NT2/D1 (cell line): ENCODE measurements at places on chromosomes 4 and X.

DNA sequence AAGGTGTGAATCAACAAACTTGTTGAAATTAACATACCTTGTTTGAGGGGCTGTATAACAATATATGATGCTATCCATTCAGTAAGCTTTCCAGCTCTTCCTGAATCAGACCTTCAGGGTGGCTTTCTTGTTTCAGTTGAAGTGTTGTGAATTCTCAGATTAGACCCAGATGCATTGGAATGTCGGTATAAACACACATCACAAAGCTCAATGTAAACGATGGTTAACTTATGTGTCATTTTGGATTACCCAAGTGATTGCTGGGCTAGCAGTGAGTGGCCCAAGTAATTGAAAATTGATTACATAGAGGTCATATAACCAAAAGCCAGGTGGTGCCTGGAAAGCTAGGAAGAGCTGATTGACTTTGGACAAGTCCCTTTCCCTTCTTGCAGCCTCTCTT is 115.0 kb downstream of the SHROOM4 start:
- no peak for DNase-seq

DNA sequence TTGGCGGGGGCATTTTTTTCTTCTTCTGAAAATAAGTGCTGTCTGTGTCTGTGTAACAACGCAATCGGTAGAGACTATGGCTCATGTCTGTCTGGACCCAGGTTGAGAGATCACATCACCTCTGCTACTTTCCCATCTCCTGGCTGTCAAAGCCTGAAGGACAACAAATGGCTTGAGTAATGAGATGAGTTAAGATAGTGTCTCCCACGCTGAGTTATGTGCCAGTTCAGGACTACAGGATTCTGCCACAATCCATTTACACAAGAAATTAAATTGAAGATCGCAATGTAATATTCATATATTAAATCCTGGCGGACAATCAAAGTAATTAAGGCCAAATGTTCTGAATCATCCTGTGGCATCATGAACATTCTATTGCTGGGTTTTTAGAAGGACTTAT is 16.5 kb upstream of the ARHGAP36 start:
- no peak for DNase-seq

GRCh38 chr4:131388277-131388676 is 1760.8 kb upstream of the PCDH10 start:
- no peak for DNase-seq

- no peak for DNase-seq
Observed at GRCh38 chrX:37599729-37600128, 28.3 kb downstream of the LANCL3 start.

- DNase-seq: no peak
Observed at GRCh38 chr4:121728066-121728465, 31.3 kb upstream of the ANXA5 start.

- no peak for DNase-seq
Observed at GRCh38 chrX:18927558-18927957, 56.4 kb downstream of the PHKA2 start.

DNA sequence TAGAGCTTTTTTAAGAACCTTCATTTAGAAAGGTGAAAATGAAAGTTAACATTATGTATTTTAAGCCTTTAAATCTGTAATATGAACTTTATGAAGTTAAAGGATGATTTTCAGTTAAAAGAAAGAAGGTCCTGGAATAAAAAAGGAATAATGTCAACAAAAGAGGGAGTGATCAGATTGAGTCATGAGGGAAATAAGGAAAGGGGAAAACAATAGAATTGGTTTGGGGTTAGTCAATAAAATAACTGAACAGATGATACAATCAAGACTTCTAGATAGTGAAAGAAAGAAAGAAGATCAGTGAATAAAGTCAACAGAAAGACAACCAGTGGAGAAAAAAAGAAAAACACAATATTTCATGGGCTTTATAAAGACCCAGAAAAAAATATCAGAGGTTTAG is 291.6 kb upstream of the ARSJ start:
- DNase-seq: no peak

- no peak for DNase-seq
Observed at GRCh38 chrX:70398899-70399298, 24.2 kb upstream of the GDPD2 start.

DNA sequence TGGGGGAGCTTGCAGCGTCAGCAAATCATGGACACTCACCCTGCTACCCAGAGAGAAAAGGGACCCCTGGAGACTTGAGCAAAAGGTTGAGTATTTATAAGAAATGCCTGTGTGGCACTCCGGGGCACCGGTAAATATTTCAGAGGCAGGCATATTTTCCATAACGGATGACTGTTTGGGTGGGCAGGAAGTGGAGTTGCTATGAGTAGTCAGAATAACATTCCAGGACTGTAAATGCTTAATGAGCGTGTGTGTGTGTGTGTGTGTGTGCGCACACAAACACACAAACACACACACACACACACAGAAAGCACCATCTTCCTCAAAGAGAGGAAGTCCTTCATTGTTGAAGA is 74.6 kb downstream of the MXRA5 start:
- no peak for DNase-seq

GRCh38 chr4:140353786-140354185 is 19.7 kb upstream of the SCOC start:
- DNase-seq: no peak

DNA sequence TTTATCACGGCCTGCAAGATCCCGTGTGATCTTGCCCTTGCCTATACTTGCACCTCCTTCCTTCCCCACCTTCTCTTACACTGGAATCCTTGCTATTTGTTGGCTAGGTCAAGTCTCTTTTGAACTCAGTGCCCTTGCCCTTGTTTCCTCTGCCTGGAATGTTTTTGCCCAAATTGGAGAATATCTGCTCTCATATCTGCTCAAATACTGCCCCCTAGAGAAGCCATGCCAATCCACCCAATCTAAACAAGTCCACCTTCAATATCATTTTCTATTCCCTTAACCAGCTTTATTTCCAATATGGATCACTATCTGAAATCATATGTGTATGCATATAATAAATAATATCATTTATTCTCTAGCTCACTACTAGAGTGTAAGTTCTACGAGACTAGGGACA is 1044.2 kb upstream of the FTHL17 start:
- no peak for DNase-seq

GRCh38 chr4:106766519-106766918 is 269.6 kb downstream of the DKK2 start:
- no peak for DNase-seq

DNA sequence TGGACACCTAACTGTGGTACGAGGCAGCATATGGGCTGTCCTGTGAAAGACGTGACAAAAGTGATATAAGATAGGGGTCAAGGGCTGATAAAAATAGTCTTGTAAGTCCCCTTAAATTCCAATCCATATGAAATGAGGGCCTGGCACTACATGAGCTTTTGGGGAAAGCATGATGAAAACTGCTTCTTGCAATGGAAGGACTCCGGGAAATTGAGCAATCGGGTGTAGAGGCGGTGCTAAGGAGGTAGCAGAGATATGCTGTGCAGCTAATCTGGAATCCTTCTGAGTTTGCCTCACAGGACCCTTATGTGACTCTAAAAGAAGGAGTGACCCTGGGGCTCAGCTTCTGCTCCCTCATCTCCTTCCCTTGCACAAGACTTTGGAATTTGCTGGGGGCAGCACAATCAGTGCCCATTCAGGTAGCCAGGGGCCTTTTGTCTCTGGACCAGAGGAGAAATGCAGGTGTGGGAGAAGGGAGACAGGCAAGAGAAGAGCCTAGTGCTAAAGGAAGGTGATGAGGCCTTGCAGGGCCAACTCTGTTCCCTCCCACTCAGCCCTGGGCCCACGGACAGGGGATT is 12.8 kb downstream of the CLDN2 start:
- DNase-seq: no peak

DNA sequence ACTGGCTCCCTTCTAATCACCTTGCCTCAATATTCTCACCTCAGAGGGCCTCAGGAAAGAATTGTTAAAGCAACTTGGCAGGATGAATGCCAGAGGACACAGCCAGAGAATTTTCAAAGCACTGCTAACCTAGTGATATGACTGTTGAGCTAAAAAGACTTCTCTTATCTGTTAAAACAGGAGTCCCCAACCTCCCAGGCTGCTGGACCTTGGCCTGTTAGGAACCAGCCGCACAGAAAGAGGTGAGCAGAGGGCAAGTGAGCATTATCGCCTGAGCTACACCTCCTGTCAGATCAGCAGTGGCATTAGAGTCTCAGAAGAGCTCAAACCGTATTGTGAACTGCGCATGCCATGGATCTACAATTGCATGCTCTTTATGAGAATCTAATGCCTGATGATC is 1.7 kb upstream of the KCNE5 start:
- DNase-seq: no peak

DNA sequence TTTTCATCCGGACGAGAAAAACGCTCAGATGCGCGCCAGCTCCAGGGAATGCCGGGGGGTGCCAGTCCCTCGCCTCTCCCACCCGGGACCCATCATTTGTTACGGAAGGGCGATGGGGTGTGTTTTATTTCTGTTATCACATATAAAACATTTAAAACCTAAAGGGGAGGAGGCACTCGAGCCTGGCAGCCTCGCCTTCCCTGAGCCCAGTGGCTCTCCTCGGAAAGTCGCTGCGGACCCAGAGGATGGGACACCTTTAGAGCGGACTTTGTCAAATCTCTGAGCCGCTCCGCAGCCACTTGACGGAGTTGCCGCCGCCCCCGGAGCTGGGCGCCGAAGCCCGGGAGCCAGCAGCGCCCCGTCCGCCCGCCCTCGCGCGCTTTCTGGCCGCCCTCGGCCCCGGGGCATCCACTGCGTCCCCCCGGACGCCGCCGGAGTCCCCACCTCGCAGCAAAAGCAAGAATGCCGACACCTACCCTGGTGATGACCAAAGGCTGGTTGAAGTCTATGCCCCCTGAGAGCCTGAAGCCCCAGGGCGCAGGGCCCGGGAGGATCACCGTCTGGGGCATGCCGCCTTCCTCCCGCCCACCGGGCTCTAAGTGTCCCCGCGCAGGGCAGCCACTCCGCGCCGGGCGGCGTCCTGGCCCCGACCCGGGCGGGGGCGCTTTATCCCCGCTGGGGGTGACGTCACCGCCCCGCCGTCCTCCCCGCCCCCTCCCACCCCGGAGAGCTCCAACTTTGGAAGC is at the start of gene PDLIM3:
Gene PDLIM3 (minus strand): TSS at position 642 of the 746 bp plus-strand sequence. CDS start 73 bp downstream, at position 569.
- peak; percentile 5 for DNase-seq

DNA sequence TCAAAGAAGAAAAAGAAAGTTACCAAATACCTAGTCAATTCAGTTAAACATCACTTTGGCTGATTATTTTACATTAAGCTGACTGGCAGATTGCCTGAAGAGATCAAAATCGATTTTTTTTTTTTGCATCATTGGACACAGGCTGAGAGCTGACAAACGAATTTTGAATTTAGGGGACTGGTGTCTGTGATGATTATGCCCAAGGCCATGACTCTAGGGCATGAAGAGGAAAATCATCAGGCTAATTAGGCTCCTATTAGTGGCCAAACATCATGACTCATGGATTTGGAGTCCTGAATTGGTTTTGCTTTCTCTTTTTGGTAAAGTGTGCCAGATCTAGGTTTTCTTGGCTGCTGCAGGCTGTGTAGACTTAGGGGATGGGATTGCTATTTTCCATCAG is 829.3 kb upstream of the LCORL start:
- DNase-seq: no peak

DNA sequence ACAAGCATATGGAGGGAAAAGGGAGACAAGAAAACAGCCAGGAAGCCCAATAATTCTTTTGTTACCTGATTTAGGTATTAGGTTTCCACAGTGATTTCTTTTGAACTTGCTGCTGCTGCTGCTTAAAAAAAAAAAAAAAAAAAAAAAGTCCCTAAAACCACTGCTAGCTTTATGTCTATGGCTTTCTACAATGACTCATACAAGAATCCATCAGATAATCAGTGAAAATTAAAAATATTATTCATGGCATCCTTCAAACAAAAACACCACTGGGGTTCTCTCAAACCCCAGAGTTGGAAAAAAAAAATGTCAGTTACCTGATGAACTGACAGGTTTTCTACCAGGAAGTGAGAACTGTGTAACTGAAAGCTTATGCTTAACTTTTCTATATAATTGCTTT is 14.3 kb downstream of the EPHA5 start:
- no peak for DNase-seq

DNA sequence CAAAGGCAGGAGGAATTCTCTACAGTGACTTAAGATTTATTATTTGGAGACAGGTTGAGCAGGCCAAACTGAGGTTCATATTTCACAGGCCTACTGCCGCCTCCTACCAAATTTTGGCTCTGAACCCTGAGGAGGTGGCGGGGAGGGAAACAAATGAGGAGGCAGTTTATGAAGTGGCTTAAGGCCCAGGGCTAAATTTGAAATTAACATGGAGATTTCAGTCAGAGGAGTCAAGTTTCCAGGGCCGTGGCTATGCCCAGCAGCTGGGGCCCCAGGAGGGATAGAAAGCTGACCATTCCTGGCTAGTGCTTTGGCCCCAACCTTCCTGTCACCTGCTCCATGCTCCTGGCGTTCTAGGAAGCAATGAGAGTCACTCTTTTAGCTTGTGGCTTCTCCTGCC is 73.4 kb upstream of the ARHGAP36 start:
- no peak for DNase-seq

- no peak for DNase-seq
Observed at GRCh38 chr4:1604706-1605205, 79.4 kb downstream of the FAM53A start.

DNA sequence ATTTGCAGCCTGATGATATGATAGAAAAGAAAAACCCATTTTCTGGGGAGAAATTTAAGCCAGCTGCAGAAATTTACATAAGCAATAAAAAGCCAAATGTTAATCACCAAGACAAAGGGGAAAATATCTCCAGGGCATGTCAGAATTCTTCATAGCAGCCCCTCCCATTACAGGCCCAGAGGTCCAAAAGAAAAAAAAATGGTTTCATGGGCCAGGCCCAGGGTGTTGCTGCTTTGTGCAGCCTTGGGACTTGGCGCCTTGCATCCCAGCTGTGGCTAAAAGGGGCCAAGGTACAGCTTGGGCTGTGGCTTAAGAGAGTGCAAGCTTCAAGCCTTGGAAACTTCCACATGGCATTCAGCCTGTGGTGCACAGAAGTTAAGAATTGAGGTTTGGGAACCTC is 97.9 kb upstream of the CDX4 start:
- DNase-seq: no peak

DNA sequence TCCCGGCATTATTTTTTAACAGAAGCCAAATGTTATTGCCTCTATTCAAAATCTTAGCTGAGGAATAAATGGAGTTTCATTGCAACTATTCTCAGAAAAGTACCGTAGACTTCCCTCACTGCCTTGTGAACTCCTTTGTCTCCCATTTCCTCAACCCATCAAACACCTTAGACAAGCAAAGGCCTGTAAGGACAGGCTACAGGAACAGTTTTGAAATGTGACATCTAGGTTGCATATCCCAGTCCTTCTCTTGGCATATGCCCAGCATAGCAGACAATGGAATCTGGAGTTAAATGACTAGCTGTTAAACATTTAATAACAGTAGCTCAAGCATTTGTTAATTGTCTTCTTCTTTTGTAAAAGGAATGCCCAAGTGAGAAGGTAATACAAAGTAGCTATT is 1371.7 kb downstream of the STIM2 start:
- no peak for DNase-seq

GRCh38 chr4:138090150-138090917 is 151.8 kb downstream of the SLC7A11 start:
- DNase-seq: no peak
